Subcutaneous preadipocyte (primary cell): ENCODE measurements at places on chromosomes 3 and 15. TPM values are rescaled to one million over a fixed set of nuclear protein-coding genes. Genes with fewer than 3 reads are reported as not detected.

SPRED1 gene
- total RNA-seq: 68.0 and 113 TPM in 2 replicates

GOLGA6D gene
- total RNA-seq: not detected in 2 replicates

ENTPD3 gene
- total RNA-seq: not detected in 2 replicates

GOLGA8H gene
- total RNA-seq: under 0.01 TPM in 1 of 2 replicates, not detected in the other

SCAMP5 gene
- 0.59 and 1.1 TPM in 2 replicates for total RNA-seq

RGMA gene
- 1.6 and 2.9 TPM in 2 replicates for total RNA-seq

ZNF774 gene
- total RNA-seq: 0.73 and 0.98 TPM in 2 replicates

PTPRG gene
- total RNA-seq: 70.9 and 96.6 TPM in 2 replicates

IFT57 gene
- 71.7 and 72.8 TPM in 2 replicates for total RNA-seq

KLHL40 gene
- total RNA-seq: not detected in 2 replicates

RAP2B gene
- total RNA-seq: 12.9 and 18.4 TPM in 2 replicates

THBS1 gene
- total RNA-seq: 19.4 and 90.4 TPM in 2 replicates

IQCH gene
- 3.7 and 6.1 TPM in 2 replicates for total RNA-seq

AHSG gene
- total RNA-seq: not detected in 2 replicates

RASGRF1 gene
- not detected in 2 replicates for total RNA-seq

ATP2B2 gene
- under 0.01 TPM in 1 of 2 replicates, not detected in the other for total RNA-seq

EIF4E3 gene
- total RNA-seq: 0.98 and 2.9 TPM in 2 replicates

PLA2G4B gene
- total RNA-seq: 0.37 and 1.2 TPM in 2 replicates

ANKRD34C gene
- total RNA-seq: not detected in 2 replicates

NR2F2 gene
- total RNA-seq: 11.8 and 21.5 TPM in 2 replicates

CIDEC gene
- 4.9 and 10.3 TPM in 2 replicates for total RNA-seq

HDC gene
- not detected in 2 replicates for total RNA-seq

SEMA7A gene
- 10.3 and 83.3 TPM in 2 replicates for total RNA-seq

GNB4 gene
- 55.5 and 83.7 TPM in 2 replicates for total RNA-seq

LRRC2 gene
- total RNA-seq: 0.78 and 1.1 TPM in 2 replicates

SKOR1 gene
- under 0.01 TPM in 2 replicates for total RNA-seq
